ENCODE measurements at places on chromosomes 3 and 15. TPM values are rescaled to one million over a fixed set of nuclear protein-coding genes. Genes with fewer than 3 reads are reported as not detected.

DAPK2 gene
- 2.3 TPM for total RNA-seq

PLOD2 gene
- 114 TPM for total RNA-seq

SKOR1 gene
- total RNA-seq, result 0.03 TPM

IMPG2 gene
- total RNA-seq, result not detected

GOLGA8T gene
- 0.66 TPM for total RNA-seq

OR5K2 gene
- total RNA-seq, result not detected

GUCA1C gene
- total RNA-seq, result not detected

HTR3E gene
- not detected for total RNA-seq

HYAL1 gene
- total RNA-seq, result 0.31 TPM

All from A549 treated with DMSO at 1 μM for 4 hours (cell line).